Uterus (tissue), 4 donors: ENCODE measurements at places on chromosomes 16 and 17. TPM values are rescaled to one million over a fixed set of nuclear protein-coding genes. Genes with fewer than 3 reads are reported as not detected.
A peak's percentile ranks its signal among the peaks of the same experiment; 100 is the strongest.

Gene COPZ2
- total RNA-seq = 82.7 TPM

Gene CMTM1
- total RNA-seq = not detected

- no peaks in the 10 kb centered on the region for H3K4me1 ChIP-seq
- H3K4me3 ChIP-seq = no peak overlapping the region
- H3K27me3 ChIP-seq = no peaks in the 10 kb centered on the region
- DNase-seq = peak; percentile 10
Observed at GRCh38 chr17:82943339-82943738, 103.5 kb upstream of the ZNF750 start.

- DNase-seq = no peak
- no peak overlapping the region for H3K27ac ChIP-seq
- no peaks in the 10 kb centered on the region for H3K27me3 ChIP-seq
- no peaks in the 10 kb centered on the region for H3K36me3 ChIP-seq
Observed at GRCh38 chr17:27849474-27850185, 43.5 kb downstream of the LYRM9 start.

Gene KRT15
- 11.5 TPM for total RNA-seq

Gene BLMH
- total RNA-seq = 13.6 TPM

GRCh38 chr17:17328251-17328650 is 25.1 kb downstream of the NT5M start:
- no peaks in the 10 kb centered on the region for H3K36me3 ChIP-seq
- H3K4me3 ChIP-seq = no peak overlapping the region
- H3K27ac ChIP-seq = no peak overlapping the region
- H3K27me3 ChIP-seq = no peaks in the 10 kb centered on the region

DNA sequence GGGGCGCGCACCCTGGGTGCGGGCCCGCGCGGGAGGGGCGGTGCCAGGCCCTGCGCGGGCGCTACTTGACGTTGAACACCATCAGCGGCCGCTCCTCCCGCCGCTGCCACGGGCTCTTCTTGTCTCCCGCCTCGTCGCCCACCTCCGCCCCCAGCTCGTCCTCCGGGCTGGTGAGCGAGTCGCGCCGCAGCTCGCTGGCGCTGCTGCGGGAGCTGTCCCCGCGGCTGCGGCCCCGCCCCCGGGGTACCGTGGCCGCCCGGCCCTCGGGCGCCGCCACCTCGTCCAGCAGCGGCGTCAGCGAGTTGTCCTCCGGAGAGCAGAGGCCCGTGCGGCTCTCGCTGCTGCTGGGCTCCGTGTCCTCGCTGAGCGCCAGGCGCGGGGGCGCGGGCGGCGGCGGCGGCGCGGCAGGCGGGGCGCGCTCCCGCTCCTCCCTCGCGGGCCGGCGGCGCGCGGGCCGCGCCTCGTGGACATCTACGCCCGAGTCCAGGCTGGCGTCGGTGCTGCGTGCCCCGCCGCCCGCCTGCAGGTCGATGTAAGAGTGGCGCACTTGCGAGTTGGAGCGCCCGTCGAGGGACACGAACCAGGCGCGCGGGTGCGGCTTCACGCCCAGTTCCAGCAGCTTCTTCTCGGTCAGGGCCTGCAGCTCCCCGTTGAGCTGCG is 8.7 kb downstream of the GRN start:
- H3K36me3 ChIP-seq = no peaks in the 10 kb centered on the region
- DNase-seq = no peak
- peak overlapping the region; percentile 77 for H3K27ac ChIP-seq
- no peaks in the 10 kb centered on the region for H3K27me3 ChIP-seq
- no peaks in the 10 kb centered on the region for H3K4me1 ChIP-seq

DNA sequence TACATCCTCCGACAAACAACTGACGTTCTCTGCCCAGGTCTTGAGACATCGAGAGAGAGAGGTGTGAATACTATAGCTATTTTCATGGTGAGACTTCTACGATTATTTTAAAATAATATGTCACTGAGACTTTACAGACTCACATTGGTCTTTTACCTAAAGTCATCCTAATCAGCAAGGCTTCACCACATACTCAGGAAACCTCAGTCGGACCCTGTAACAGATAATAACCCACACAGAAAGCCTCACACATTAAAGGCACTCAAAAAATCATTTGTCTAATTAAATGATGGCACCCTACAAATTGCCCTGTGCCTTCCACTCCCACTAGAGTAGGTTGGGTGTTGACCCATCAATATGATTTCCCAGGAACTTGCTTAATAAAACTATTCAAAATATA is 19.8 kb upstream of the SLC39A11 start:
- no peaks in the 10 kb centered on the region for H3K4me1 ChIP-seq
- no peaks in the 10 kb centered on the region for H3K36me3 ChIP-seq
- DNase-seq = no peak
- no peak overlapping the region for H3K4me3 ChIP-seq
- no peak overlapping the region for H3K27ac ChIP-seq

DNA sequence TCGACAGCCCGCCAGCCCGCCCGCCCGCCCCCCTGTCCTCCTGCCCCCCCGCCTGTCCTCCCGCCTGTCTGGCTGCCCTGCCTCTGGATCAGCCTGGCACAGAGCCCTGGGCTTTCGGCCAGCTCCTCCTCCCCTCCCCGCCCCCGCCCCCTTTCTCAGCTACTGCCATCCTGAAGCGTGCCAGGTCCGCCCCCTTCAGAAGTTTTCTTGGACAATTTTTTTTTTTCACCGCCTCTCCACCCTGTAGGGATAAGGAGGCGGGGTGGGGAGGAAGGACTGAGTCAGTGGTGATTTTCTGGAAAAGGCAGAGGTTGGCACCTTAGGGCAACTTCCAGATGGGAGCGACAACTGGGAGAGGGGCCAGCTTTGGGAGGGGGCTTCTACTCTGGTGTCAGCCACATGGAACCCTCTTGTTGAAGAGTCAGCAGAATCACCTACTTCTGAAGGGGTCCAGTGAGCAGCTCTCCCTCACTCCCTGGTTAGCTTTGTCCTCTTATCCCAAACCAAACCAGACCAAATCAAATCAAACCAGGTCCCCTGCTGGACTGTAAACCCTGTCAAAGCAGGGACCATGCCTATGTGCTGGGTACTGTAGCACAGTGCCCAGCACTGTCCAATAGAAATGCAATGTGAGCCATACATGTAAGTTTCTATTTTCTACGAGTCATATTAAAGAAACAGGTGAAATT is 19.7 kb downstream of the IGF2BP1 start:
- H3K27ac ChIP-seq = no peak overlapping the region
- no peaks in the 10 kb centered on the region for H3K4me1 ChIP-seq
- no peak overlapping the region for H3K4me3 ChIP-seq
- DNase-seq = peak; percentile 37
- H3K36me3 ChIP-seq = no peaks in the 10 kb centered on the region

- no peaks in the 10 kb centered on the region for H3K36me3 ChIP-seq
- H3K4me3 ChIP-seq = no peak overlapping the region
- peaks cover 3% of the 10 kb centered on the region for H3K4me1 ChIP-seq
- DNase-seq = no peak
- no peaks in the 10 kb centered on the region for H3K27me3 ChIP-seq
Observed at GRCh38 chr17:2120586-2121335, 65.9 kb downstream of the HIC1 start.

Gene TBC1D3G
- not detected for total RNA-seq

Gene TRPV3
- not detected for total RNA-seq

- H3K27ac ChIP-seq = no peak overlapping the region
- no peaks in the 10 kb centered on the region for H3K4me1 ChIP-seq
- no peaks in the 10 kb centered on the region for H3K27me3 ChIP-seq
Observed at GRCh38 chr17:45119964-45120363, 12.4 kb downstream of the PLCD3 start.

DNA sequence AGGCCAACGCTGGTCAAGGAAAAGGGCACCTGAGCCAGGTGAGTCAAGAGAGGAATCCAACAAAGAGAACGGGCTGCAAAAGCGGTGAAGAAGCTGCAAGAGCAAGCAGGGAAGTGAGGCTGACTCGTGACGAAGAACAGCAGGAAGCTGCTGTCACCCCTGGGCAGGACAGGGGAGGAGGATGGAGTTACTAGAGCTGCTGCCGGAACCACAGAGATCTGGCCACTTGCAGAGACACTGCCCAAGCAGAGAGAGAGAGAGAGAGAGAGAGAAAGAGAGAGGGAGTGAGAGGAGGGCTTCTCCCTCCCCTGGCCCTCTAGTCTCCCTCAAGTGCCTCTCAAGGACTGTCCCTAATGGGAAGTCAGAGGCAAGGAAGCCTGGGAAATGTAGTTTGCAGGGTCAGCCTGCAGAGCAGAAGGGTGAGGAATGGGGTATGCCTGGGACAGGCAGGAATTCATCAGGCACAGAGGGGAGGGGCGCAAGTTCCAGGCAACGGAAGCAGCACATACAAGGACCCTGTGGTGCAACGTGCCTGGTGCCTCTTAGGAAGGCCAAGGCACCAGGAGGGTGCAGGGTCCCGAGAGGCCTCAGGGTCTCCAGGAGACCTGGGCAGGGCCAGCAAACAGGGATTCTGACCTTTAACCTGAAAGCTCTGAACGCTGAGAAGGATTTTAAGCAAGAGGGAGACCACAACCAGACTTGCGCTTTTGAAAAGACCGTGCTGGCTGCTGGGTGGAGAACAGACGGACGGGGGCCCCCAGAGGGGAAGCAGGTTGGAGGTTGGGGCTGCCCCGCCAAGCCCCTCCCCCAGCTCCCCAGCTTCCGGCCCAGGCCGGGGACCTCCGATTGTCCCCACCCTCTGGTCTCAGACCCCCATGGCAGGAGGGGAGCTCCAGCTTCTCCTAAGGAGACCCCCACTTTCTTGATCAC is 45.8 kb upstream of the CIBAR2 start:
- peaks cover 8% of the 10 kb centered on the region for H3K4me1 ChIP-seq
- no peak overlapping the region for H3K4me3 ChIP-seq
- no peaks in the 10 kb centered on the region for H3K27me3 ChIP-seq
- H3K36me3 ChIP-seq = no peaks in the 10 kb centered on the region

Gene GAS7
- total RNA-seq = 52.8 TPM

Gene CASKIN1
- not detected for total RNA-seq

DNA sequence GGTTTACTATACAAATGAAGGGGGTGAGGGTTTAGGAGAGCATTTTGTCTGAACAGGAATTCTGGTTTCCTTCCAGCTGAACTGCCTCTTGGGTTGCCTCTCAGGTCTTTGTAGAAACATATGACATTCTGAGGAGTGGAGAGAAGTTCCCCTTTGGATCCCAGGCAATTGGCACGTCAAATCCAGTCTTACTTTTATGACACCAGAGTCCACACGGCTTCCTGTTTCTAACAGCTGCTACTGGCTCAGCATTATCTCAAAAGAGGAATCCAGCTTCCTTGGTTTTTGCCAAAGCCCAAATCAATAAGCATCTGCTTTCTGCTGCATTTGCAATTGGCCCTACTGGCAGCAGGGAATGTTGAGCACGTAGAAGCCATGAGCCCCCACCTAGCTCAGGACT is 97.6 kb upstream of the FAM20A start:
- H3K27me3 ChIP-seq = no peaks in the 10 kb centered on the region
- peak overlapping the region; percentile 40 for H3K27ac ChIP-seq
- H3K4me1 ChIP-seq = no peaks in the 10 kb centered on the region
- no peak for DNase-seq

Gene ZG16
- not detected for total RNA-seq

GRCh38 chr17:17805575-17805974 is 31.2 kb downstream of the SREBF1 start:
- H3K4me3 ChIP-seq = no peak overlapping the region
- H3K27me3 ChIP-seq = no peaks in the 10 kb centered on the region
- H3K36me3 ChIP-seq = no peaks in the 10 kb centered on the region
- H3K4me1 ChIP-seq = peaks cover 10% of the 10 kb centered on the region

GRCh38 chr17:70478902-70479301 is 309.6 kb downstream of the KCNJ2 start:
- H3K27ac ChIP-seq = no peak overlapping the region
- no peak for DNase-seq
- no peaks in the 10 kb centered on the region for H3K27me3 ChIP-seq
- H3K36me3 ChIP-seq = no peaks in the 10 kb centered on the region
- no peak overlapping the region for H3K4me3 ChIP-seq
- H3K4me1 ChIP-seq = no peaks in the 10 kb centered on the region

Gene MRPS34
- 54.5 TPM for total RNA-seq

GRCh38 chr16:11207646-11208045 is 48.4 kb downstream of the SOCS1 start:
- H3K4me1 ChIP-seq = no peaks in the 10 kb centered on the region
- H3K36me3 ChIP-seq = no peaks in the 10 kb centered on the region
- DNase-seq = no peak
- H3K27me3 ChIP-seq = no peaks in the 10 kb centered on the region
- H3K4me3 ChIP-seq = no peak overlapping the region

Gene GPR179
- total RNA-seq = 0.97 TPM

DNA sequence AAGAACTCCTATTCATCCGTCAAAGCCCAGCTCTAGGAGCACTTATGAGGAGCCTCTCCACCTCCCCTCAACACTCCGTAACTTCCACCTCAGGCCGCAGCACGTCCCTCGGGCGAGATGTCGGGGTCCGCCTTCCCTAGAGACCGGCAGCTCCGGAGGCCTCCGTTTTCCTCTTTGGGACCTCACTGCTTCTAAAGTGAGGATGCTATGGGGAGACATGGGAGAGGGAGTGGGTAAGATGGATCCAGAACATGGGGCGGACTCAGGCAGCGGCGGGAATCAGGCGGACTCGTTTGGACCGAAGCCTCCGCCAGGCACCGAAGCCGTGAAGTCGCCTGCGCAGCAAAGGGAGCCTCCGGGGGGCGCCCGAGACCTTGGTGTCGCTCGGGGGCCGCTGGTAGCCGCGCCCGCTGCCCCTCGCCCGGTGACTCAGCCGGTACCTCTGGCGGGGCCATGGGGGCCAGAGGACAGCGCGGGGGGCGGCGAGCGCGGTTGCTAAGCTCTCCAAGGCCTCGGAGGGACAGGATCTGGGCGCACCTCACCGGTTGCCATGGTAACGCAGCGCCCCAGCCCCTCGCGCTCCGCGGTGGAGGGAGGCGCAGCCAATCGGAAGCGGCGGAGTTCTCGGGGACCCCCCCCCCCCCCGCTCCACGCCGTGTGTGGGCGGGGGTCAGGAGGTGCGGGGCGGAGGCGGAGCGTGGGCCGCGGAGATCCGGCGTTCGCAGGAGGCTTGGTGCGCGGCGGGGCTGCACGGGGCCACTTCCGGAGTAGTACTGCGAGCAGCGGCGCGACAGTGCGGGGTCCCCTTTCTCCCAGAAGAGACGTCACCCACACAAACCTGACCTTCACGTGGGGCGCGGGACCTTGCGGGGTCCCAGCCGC is 1.3 kb upstream of the HIC1 start:
- no peaks in the 10 kb centered on the region for H3K27me3 ChIP-seq
- H3K27ac ChIP-seq = peak overlapping the region; percentile 99
- peak; percentile 88 for DNase-seq
- H3K4me1 ChIP-seq = peaks cover 22% of the 10 kb centered on the region
- H3K36me3 ChIP-seq = no peaks in the 10 kb centered on the region

Gene BFAR
- total RNA-seq = 17.4 TPM

Gene NPTX1
- total RNA-seq = 1.6 TPM

GRCh38 chr17:50311112-50311460 is 34.8 kb upstream of the XYLT2 start:
- no peaks in the 10 kb centered on the region for H3K36me3 ChIP-seq
- DNase-seq = no peak
- H3K4me1 ChIP-seq = no peaks in the 10 kb centered on the region
- H3K27ac ChIP-seq = no peak overlapping the region
- no peak overlapping the region for H3K4me3 ChIP-seq
- H3K27me3 ChIP-seq = no peaks in the 10 kb centered on the region

GRCh38 chr17:82892899-82893565 is 53.2 kb upstream of the ZNF750 start:
- no peaks in the 10 kb centered on the region for H3K36me3 ChIP-seq
- H3K27ac ChIP-seq = peak overlapping the region; percentile 52
- H3K4me3 ChIP-seq = no peak overlapping the region
- H3K27me3 ChIP-seq = no peaks in the 10 kb centered on the region
